Thyroid gland (tissue), 4 donors: ENCODE measurements at places on chromosomes 7 and 10. TPM values are rescaled to one million over a fixed set of nuclear protein-coding genes. Genes with fewer than 3 reads are reported as not detected.
A peak's percentile ranks its signal among the peaks of the same experiment; 100 is the strongest.

DNA sequence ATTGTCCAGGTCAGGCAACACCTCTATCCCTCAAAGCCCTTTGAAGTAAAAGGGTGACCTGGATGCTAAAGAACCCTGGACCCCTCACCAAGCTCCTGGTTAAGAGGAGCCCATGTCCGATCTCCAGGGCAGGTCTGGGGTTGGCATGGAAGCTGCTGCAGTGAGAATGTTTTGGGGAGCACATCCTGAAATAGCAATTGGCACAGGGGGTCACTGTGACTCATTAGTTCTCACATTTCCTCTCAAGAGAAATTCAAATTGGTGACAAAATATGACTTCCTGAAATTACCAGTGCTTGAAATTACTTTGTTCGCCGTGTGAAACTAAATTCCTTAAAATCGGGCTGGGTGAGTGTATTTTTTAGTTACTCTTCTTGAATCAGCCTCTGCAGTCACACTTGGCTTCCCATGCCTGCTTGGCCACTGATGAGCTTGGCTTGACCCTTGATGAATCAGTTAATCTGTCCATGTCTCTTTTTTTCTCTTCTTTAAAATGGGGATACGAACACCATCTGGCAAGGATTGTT is 18.8 kb upstream of the ARHGAP22 start:
- peak; percentile 13 for DNase-seq

- no peak for DNase-seq
Observed at GRCh38 chr10:113644185-113645120, 19.4 kb downstream of the NRAP start.

- DNase-seq, result no peak
Observed at GRCh38 chr10:132810141-132810806, 24.3 kb upstream of the NKX6-2 start.

GRCh38 chr7:69799990-69800389 is 201.7 kb downstream of the AUTS2 start:
- DNase-seq, result no peak

The NXPH1 gene
- not detected for total RNA-seq

The RAMP3 gene
- total RNA-seq, result 58.9 TPM
